ENCODE measurements at places on chromosomes 13 and 19. TPM values are rescaled to one million over a fixed set of nuclear protein-coding genes. Genes with fewer than 3 reads are reported as not detected.

OR10H4 gene
- not detected for total RNA-seq

BRME1 gene
- total RNA-seq: 5.8 TPM

DIAPH3 gene
- 15.7 TPM for total RNA-seq

FCAR gene
- not detected for total RNA-seq

F10 gene
- total RNA-seq: not detected

Data from activated naive CD4-positive, alpha-beta T cell treated with anti-CD3 and anti-CD28 coated beads, Interleukin-2, amount 10 ng/mL, durations not matched to agents 5 hours and 36 hours (primary cell).